Hematopoietic multipotent progenitor cell treated with erythropoietin and hydrocortisone succinate and interleukin-3 and kit ligand, for 17 days (in vitro differentiated cells): ENCODE measurements at places on chromosomes 16 and 17.

DNA sequence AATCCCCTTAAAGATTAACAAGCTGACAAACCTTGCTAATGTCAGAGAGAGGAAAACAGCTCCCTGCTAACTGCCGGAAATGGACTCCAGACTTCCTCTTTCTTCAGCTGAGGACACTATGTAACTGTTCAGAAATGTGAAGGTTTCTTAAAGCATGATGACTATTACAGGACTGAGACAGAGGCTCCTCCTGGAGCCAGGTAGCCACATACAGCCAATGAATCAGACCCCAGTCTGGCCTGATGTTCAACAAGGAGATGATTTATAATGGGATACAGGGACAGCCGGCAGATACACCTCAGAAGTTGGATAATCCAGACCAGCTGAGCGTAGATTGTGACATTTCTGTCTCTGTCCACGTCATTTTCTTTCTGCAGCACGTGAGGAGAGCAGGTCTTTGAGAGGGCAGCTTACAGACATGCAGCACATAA, 216.2 kb downstream of the HS3ST3A1 start:
- DNase-seq = no peak

DNA sequence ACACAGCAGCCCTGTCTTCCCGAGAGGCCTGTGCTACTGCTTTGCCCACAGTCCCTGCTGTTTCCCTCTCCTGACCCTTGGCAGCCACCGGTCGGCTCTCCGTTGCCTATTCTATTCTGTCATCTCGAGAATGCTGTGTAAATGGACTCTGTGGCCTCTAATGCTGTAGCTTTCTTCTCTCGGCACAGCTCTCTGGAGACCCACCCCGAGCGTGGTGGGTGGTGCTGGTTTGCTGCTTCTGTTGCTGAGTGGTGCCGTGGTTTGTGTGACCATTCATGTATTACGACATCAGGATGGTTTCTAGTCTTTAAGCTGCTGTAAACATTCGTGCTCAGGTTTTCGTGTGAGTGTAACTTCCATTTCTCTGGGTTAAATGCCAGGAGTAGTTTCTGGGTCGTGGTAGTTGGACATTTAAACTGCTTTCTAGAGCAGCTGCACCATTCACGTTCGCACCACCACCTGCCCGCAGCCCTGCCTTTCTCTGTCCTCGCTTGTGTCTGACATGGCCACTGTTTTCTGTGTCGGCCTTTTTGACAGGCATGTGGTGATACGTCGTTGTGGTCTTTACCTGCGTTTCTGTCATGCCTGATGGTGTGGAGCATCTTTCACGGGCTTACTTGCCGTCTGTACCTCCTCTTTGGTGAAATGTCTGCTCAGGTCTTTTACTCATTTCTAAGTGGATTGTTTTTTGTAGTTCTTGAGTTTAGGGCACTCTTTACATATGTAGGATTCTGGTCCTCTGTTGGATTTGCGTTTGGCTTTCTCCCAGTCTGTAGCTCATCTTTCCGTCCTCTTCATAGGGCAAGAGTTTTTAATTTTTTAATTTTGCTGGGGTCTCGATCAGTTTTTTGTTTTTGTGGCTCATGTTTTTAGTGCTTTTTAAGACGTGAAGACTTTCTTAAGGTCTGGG, 47.7 kb upstream of the ZNF750 start:
- DNase-seq = no peak

DNA sequence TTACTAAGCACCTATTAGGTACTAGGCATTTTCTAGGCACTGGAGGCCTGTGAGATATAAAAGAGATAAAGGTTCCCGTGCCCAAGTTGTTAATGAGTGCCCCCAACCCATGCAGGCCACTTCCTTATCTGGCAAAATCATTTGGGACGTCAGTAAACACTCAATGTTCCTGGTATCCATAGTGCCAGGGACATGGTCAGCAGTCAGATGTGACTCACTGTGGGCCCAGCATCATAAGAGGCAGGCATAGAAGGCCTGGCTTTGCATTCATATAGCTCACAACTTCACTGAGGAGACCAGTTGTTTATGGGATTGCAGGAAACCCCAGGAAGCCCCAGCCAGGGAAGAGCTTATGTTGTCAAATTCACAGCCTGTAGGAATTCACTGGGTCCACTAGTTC, 81.1 kb downstream of the MRC2 start:
- DNase-seq = no peak

DNA sequence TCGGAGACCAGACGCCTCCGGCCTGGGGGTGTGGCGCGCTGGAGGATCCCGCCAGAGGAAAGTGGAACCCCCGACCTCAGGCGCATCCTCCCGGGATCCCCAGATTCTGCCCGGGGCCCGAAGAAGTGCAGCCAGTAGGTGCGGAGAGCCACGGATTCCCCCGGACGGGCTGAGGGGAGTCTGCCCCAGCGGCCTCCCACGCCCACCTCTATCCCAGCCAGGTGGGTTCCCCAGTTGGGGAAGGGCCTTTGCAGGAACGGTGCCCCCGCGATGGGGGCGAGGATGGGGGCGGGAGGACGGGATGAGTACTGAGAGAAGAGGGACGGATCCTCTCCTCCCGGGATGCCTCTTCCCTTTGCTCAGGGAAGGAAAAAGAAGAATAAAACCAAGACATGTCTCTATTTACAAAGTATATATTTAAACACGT, 5.1 kb downstream of the CBX8 start:
- DNase-seq = no peak

GRCh38 chr16:3022684-3023414, 893 bp downstream of the HCFC1R1 start:
- DNase-seq = no peak
